ENCODE measurements at places on chromosomes 7 and 10.

DNA sequence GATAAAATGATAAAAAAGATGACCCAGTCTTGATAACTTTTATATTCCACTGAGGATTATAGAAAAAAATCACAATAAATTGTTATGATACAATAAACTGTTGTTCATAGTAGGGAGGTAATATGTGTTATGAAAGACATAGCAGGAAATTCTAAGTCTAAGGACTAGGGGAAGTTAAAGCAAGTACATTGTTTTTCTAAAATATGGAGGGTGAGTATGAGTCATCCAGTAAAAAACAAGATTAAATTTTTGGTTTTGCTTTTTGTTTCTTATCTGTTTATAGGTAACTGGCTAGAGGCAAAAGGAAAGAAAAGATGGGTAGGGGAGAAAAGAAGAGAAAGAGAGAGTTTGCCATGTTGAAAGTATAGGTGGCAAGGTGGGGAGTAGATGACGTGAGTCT lies 188.4 kb downstream of the POLR1F start:
- DNase-seq = no peak

GRCh38 chr10:178208-178607 lies 43.0 kb downstream of the ZMYND11 start:
- no peak for DNase-seq

GRCh38 chr10:132027423-132027983 lies 38.2 kb upstream of the JAKMIP3 start:
- no peak for DNase-seq

DNA sequence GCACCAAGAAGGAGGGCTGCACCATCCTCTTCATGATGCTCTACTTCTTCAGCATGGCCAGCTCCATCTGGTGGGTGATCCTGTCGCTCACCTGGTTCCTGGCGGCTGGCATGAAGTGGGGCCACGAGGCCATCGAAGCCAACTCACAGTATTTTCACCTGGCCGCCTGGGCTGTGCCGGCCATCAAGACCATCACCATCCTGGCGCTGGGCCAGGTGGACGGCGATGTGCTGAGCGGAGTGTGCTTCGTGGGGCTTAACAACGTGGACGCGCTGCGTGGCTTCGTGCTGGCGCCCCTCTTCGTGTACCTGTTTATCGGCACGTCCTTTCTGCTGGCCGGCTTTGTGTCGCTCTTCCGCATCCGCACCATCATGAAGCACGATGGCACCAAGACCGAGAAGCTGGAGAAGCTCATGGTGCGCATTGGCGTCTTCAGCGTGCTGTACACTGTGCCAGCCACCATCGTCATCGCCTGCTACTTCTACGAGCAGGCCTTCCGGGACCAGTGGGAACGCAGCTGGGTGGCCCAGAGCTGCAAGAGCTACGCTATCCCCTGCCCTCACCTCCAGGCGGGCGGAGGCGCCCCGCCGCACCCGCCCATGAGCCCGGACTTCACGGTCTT lies 1.9 kb downstream of the FZD1 start:
- peak; percentile 62 for DNase-seq

Data from H7 (cell line).